ENCODE measurements at places on chromosomes 6 and 20.

GRCh38 chr20:7285918-7286556 is 518.6 kb downstream of the BMP2 start:
- DNase-seq: no peak

DNA sequence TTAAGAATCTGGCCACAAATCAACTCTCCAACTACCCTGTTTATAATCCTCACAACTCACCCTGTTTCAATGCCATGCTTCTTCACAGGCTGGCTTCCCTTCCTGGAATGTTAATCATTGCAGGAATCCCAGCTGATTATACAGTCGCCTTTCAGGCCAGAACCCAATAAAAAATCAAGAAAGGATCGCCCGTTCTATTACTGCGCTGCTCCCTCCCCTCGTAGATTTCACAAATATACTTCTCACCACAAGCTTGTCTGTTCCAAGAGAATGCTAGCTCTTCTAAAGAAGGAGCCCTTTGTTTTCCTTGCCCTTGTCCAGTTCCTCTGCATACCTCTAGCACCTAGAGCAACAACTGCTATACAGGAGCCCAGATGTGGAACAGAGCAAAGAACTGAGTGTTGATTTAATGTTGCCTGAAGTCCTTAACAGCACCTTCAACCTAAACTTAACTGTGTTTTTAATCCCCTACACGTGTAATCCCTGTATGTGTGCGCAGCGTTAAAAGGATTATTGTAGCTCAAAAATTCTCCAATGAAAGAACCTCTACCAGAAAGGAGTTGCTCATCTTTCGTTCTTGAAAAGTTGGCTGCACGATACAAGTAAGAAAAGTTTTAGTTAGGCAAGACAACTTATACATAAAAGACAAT is 988 bp downstream of the ECHDC1 start:
- DNase-seq: no peak

DNA sequence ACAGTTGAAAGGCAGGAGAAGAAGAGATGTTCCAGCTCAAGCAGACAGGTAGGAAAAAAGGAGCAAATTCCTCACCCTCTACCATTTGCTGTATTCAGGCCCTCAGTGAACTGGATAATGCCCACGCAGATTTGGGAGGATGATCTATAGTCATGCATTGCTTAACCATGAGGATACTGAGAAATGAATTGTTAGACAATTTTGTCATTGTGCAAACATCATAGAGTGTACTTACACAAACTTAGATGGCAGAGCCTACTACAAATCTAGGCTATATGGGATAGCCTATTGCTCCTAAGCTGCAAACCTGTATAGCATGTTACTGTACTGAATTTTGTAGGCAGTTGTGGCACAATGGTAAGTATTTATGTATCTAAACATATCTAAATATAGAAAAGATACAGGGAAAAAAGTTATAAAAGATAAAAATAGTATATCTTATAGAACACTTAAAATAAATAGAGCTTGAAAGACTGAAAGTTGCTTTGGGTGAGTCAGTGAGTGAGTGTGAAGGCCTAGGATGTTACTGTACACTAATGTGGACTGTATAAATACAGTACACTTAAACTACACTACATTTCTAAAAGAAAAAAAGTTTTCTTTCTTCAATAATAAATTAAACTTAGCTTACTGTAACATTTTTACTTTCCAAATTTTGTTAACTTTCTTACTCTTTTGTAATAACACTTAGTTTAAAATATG is 672.3 kb downstream of the UTRN start:
- no peak for DNase-seq

DNA sequence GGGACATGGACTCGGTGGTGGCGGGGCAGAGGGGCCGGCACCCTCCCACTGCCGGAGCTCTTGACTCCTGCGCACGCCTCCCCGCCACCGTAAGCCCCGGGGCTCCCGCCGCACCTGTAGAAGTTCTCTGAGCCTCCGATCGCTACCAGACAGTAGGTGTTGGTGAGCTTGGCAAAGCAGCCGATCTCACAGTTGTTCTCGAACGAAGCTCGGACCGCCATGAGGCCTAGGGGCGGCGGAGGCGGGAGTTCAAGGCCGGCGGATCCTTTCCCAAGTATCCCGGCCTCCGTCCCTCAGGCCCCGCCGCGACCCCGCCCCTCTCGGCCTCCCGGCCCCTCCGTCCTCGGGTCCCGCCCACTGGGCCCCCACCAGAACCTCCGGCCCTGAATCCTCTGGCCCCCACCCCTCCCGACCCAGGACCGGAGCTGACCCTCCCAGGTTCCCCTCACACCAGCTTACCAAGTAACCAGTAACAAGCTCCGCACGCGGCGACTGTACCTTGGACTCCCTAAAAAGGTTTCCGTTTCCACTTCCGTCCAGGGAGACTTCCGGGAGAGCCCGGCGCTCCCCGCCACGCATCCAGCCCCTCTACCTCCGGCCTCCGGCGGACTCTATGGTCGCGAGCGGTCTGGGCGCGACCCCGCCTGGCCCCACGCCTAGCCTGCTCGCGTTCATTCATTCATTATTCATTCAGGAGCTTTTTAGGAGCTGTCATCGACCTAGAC is at the start of gene EIF6:
EIF6 (minus strand) TSS at position 506 of the 725 bp plus-strand sequence; CDS start at position 221, 285 bp downstream.
- DNase-seq: peak; percentile 52

DNA sequence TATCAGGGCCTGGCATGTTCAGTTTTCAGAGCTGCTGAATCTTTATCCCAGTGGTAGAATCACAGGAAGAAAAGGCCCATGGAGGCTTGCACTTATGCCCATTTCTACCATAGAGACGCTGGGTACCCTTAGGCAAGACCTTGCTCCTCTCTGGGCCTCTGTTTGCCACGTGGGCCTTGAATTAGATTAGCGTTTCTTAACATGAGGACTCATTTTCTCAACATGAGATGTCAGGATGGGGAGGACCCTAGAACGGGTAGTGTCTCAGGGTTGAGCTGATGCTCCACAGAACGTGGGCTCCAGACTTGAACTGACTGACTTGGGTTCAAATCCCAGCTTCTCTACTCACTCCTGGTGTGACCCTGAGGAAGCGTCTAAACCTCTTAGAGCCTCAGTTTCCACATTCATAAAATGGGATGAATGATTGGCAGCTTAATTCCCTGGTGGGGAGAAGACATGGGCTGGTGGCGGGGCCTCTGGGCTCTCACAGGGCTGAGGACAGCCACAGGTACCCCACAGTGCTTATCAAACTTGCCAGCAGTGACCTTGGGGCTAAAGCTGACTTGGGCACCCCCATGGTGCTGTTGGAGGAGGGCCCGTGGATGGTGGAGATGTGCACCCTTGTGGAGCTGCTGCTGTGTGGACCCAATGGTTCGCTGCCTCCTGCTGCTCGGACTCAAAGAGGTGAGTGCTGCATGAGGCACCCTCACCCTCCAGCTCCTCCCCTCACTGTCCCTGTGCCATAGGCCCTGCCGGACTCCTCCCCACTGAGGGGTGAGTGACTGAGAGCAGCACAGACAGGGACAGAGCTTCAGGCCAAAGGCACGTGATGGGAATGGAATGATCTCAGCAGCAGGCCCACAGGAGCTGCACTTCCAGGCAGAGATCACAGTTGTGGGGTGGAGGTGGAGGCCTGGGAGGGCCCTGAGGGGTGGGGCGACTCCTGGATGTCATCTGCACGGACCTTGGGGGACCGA is 28.2 kb downstream of the SUN5 start:
- no peak for DNase-seq

DNA sequence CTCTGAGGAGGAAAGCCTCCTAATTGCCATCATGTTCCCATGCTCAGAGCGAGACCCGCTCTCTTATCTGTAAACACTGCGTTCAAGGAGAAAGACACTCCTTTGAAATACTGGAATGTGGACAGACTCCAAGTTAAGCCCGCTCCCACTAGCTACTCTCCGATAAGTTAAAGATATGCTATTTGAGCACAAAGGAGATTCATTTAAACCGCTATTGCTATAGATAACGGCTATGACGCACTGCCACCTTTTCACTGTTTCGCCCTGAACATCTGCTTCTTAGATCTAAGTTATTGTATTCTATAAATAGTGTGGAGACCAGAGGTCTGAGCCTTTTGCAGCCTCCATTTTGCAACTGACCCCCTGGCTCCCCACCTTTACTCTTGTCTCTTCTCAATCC is 82.3 kb downstream of the GPX5 start:
- no peak for DNase-seq

DNA sequence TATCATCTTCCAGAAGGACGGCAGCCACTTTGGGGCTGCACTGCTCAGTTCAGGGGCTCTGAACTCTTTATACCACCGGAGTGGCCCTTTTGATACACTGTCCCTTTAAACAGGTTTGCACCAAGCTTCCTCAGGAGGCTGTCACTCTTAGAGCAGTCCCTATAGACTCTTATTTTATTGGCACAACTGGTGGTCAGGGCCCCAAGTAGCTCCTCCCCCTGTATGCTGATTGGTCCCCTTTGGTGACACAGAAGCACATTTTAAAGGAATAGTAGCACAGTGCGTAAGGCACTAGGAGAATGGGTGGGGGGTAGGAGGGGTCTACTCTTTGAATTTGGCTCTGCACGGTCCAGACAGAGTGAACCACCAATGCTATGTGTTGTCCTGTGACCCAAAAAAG is 122.6 kb upstream of the MLN start:
- DNase-seq: no peak

- no peak for DNase-seq
Observed at GRCh38 chr6:167285077-167285770, 5.9 kb upstream of the UNC93A start.
